GM12878 (cell line): ENCODE measurements at places on chromosomes 2 and 18.

DNA sequence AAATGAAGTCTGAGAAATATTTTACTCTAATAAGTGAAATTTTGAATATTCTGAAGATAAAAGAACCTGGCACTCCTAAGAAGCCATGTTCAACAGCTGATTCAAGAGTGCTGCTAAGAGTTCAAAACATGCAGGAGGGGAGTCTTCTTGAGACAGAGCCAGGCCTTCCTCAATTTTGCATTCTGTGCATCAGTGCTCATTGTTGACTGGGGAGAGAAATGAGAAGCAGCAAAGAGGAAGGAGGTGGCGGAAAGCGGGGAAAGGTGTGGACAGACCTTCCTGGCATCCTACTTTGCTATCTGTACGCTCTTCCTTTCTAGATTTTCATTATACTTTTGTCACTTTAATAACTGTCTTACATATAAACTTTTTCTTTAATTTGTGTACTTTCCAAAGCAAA is 29.7 kb upstream of the TXNDC2 start:
- no peak for DNase-seq

GRCh38 chr18:58856881-58857280 is 7.8 kb upstream of the ZNF532 start:
- no peak for DNase-seq

DNA sequence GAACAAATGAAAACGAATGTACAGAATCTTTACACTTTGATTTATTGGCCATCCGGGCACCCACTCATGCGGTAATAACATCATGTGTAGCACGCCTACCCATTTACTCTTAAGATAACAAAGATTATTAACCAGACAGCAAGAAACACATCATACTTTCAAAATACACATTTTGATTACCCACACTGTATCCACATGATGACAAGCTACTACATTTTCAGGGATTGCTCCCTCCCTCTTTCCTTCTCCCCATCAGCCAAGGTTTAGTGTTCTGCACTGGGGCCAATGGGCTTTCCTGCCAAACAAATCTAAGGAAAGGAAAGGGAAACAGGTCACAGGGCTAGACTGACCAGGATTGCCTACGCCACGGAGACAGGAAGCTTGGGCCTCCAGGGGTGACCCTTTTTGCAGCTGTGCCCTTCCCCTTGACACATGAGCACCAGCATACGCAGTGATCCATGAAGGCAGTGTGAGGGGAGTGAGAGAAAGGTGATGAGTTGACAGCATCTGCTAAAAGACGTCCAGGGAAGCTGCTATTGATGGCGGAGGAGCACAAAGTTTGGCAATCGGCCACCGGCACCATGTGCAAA is 76.5 kb downstream of the ZNF521 start:
- DNase-seq, result no peak

GRCh38 chr2:47631306-47631705 is 151.6 kb upstream of the MSH6 start:
- DNase-seq, result no peak

DNA sequence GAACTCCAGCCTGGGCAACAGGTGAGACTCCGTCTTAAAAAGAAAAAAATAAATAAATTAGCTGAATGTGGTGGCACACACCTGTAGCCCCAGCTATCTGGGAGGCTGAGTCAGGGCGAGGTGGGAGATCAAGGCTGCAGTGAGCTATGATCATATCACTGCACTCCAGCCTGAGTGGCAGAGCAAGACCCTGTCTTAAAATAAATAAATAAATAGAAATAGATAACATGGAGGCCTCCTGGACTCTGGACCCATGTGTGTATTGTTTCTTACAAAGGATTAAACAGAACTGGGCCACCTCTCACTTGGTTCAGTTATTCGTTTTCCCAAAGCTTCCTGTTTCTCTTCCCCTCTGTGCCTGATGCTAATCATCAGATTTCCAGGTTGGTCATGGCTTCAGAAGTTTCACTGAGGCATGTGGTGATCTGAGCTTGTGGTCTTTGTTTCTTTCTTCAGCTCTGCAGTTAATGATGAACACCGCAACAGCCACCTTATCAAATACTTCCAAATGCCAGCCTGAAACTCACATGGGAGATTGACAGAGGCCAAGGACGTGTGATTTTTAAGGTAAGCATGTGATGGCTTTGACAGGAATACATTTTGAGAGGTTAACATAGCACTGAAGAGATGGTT is 83.3 kb upstream of the MAP4K4 start:
- DNase-seq, result no peak

- DNase-seq, result no peak
These were observed 127.5 kb downstream of the CD8B2 start for GRCh38 chr2:106614511-106615291.

GRCh38 chr2:85995648-85996529 is 107.1 kb upstream of the ST3GAL5 start:
- no peak for DNase-seq

- no peak for DNase-seq
These were observed 296.7 kb downstream of the PIEZO2 start for GRCh38 chr18:10852385-10853303.

DNA sequence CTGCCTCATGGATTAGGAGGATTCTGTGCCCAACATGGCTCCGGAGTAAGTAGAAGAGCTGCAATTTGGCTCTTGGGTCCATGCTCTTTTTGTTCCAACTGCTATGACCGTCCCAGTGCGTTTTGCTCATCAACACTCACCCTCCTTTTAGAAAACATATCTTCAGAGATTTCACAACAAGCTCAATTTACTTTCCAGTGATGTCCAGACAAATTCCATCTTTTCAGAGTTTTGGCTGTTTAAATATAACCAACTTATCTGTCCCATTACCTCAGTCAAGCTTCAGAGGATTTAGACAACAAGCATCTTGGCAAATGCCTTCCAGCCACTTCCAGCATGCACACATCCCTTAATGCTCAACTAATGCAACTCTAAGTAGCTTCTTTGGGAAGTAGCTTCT is 6.9 kb upstream of the SLC14A2 start:
- no peak for DNase-seq

- no peak for DNase-seq
These were observed 483.9 kb upstream of the CRIM1 start for GRCh38 chr2:35871672-35872071.

DNA sequence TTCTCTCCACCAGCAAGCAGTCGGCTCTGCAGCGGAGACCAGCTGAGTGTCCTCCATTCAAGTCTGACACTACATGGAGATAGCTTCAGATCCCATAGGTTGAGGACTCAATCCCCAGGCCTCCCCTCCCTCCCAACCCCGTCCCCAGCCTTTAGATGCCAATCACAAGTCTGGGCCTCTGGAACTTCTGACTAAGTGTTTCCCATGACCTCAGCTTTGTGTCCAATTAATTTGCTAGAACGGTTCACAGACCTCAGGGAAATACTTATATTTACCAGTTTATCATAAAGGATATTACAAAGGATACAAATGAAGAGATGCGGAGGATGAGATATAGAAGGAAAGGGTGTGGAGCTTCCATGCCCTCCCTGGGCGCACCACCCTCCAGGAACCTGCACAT is 77.4 kb downstream of the MERTK start:
- DNase-seq, result no peak

GRCh38 chr2:240701736-240702639 is 10.3 kb downstream of the AQP12A start:
- DNase-seq, result no peak

DNA sequence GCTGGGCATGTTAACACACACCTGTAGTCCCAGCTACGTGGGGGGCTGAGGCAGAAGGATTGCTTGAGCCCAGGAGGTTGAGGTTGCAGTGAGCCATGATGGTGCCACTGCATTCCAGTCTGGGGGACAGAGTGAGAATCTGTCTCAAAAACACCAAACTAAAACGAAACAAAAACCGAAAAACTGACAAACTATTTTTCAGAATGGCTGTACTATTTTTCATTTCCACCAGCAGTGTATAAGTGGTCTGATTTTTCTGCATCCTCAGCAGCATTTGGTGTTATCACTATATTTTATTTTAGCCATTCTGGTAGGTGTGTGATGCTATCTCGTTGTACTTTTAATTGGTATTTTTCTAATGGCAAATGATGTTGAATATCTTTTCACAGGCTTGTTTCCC is 95.2 kb downstream of the PDCL3 start:
- DNase-seq, result no peak

GRCh38 chr18:44724105-44724778 is 43.6 kb downstream of the SETBP1 start:
- DNase-seq, result no peak

DNA sequence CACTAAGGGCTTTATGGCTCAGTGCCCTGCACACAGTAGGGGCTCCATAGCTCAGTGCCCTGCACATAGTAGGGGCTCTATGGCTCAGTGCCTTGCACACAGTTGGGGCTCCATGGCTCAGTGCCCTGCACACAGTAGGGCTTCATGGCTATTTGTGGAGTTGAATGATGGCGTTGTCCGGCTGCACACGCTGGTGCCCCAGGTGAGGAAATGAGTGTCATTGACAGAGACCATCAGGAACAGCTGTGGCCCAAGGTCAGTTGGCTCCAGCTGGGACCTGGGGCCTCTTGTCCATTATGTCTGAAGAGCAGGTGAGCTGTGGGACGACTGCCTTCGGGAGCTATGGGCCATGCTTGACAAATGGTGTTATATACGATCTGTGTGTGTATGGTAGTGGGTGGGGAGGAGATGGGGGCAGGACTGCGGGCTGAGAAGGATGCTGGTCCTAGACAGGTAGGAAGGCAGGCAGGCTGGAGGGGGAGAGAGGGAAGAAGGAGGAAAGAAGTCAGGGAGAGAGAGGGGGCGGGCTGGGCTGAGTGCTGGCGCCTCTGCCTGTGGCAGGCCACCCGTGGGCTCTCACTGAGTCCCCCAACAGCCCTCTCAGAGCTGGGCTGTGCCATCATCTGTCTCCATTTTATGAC is 130.6 kb downstream of the CLIP4 start:
- DNase-seq, result no peak

DNA sequence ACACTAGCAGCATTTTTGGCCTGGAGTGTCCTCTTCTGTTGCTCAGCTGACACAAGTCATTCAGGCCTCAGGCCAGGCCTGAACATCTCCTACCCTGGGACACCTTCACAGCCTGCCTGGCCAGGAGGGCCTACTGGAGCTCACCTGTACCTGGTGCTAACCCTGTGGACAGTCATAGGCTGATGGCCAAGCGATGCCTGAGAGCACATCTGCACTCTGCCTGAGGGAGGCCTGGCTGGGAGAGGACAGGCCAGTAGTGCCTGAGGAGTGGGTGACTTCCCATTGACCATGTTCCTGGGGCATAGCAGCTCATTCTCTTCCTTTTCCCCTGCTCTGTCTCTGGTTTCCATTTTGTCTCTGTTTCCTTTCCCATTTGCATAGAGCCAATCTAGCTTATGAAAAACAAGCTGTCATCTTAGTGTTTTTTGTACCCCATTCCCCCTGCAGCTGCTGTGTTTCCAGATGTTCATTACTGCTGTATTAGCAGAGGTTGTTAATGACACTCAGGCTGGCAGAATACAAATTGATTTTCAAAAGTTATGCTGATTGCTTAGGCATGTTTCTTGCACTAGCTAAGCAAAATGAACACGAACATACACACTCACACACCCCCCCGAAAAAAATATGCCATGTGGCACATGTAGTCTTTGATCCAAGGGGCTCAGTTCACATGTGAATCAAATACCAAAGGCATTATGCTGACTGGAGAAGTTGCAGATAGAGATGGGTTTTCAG is 149.7 kb upstream of the HS6ST1 start:
- no peak for DNase-seq

GRCh38 chr2:176648700-176649297 is 379.6 kb downstream of the MTX2 start:
- no peak for DNase-seq

DNA sequence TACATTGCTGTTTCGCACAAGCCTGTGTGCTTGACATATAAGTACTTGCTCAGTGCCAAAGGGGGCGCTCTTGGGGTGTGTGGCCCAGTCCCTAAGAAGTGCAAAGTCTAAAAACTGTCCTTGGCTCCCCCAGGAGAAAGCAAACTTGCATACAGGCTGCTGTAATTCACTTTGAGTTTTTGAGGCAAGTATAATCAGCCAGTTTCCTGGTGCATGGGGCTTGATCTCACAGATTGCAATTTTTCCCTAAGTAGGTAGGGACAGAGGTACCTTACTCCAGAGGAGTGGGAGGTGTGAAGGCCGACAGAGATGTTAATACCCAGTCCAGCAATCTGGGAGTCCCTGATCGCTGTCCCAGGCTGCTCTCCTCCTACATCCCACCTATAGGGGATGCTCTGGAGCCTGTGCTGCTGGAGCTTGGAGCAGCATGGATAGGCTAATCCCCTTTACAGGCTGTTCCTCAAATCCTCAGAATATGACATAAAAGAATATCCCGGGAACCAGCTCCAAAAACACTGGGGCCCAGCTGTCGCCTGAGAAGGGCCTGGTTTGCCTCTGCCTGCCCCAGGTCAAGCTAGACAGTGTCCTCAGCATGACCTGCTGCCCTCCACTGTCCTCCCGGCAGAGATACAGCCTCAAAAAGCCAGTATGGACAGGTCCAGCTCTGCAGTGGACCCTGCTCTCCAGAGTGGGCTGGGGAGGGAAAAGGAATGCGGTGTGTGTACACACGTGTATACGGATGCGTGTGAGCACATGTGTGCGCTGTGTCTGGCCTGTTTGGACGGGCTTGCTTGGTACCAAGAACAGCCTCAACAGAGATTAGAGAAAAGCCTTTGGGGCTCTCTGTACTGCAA is 136.5 kb upstream of the HAAO start:
- DNase-seq, result no peak

DNA sequence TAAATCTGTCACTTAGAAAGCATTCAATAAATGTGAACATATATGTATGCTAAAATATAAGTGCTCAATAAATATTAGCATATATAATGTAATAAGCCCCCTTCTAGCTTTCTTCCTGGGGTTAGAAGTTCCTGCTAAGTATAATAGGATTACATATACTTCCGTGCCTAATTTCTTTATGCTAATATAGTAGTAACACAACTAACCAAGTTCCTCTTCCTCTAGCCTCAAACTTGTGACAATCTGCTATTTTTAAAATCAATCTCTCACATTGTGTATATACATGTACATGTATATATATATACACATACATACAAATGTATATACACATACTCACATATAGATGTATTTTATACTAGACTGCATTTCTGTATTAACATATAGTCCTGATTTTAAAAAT is 32.2 kb downstream of the TLK1 start:
- no peak for DNase-seq

- no peak for DNase-seq
These were observed 62.0 kb downstream of the MBP start for GRCh38 chr18:77070627-77071026.

GRCh38 chr2:191171708-191172355 is 21.0 kb upstream of the STAT4 start:
- DNase-seq, result no peak

- DNase-seq, result no peak
These were observed 69.5 kb downstream of the ANTXR1 start for GRCh38 chr2:69082430-69082997.

- DNase-seq, result no peak
These were observed 367.1 kb downstream of the ZEB2 start for GRCh38 chr2:144152817-144153271.

- DNase-seq, result no peak
These were observed 23.8 kb downstream of the MFSD6 start for GRCh38 chr2:190431907-190432306.
